ENCODE measurements at places on chromosomes 7 and 10.

DNA sequence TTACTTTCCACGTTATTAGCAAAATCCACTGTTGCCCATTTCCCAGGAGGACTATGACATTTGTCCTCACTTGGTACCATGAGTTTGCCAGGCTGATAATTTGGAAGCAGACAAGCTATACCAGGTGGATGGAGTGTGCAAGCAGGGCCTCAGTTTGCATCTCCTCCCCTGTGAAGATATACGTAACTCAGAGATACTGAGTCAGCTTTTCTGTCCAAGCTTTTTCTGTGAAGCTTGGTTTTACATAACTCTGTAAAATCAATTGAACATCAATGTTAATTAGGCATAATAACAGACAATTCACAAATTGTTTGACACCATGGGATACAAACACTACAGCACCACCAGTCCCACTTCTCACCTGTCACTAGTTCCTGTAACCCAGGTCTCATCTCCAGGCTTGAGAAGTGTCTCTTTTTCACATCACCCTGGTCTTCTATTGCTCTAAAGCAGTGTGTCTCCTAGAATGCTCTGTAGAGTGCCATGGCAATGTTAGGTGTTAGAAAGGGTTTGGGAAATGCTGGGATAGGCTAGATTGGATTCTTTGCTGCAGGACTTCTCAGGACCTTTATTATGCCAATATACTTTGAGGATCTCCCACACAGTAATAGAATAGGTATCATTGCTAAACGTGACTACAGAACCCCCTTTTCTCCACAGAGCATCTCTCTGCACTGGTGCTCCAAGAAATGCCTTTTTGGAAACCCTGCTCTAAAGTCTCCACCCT, 13.7 kb downstream of the FFAR4 start:
- no peak for DNase-seq

DNA sequence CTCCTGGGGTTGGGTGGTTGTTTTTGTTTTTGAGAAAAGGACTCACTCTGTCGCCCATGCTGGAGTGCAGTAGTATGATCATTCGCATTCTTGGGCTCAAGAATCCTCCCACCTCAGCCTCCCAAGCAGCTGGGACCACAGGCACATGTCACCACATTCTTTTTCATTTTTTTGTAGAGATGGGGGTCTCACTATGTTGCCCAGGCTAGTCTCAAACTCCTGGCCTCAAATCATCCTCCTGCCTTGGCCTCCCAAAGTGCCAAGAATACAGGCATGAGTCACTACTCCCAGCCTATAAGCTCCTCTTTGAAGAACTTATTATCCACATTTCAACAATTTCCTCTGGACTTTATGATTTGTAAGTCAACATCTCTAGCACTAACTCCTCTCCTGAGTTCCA, 102.7 kb downstream of the KMT2C start:
- DNase-seq, result peak; percentile 11

DNA sequence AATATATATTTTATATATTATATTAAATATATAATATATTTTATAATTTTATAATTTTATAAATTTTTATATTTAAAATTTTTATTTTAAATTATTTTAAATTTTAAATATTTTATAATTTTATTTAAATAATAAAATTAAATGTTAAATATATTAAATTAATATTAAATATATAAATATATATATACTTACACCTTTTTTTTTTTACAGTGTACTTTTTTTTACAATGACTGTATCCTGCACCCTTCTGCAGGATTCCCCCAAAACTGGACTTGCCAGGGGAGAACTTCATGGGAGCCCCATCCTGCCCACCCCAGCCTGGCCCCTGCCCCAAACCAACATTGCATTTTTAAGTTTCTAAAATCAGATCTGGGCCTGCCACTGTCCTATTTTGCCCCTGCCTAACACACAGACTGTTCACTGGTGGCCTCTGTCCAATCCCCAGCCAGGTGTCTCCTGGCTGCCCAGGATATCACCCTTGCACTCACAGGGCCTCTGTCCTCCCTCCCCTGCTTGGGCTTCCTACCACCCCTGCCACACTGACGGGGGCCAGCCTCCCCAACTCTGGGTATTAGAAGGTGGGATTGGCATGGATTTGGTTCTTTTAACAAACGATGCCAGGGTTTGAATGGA, 138.0 kb downstream of the ADCY1 start:
- DNase-seq, result no peak

DNA sequence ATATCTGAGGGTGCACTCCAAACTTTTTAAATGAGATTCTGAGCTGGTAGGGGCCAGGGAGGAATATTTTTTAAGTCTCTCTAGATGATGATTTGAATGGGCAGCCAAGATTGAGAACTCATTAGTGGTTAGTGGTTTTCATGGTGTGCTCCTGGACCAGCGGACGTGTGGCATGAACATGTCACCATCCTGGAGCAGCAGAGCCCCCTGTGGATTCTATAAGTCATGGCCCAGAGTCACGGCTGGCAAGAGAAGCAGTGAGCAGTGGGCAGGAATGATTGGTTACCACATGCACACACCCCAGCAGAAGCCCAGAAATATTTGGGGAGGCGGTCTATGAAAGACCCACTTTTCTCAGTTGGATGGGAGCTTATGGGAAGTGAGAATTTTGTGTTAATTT, 21.2 kb upstream of the UCN3 start:
- DNase-seq, result no peak

Data from fibroblast of mammary gland (primary cell).